ENCODE measurements at places on chromosomes 1 and 21.

GRCh38 chr1:183218027-183218618 lies 32.1 kb downstream of the LAMC2 start:
- no peak for DNase-seq

GRCh38 chr21:45993210-45994085 lies 11.9 kb downstream of the COL6A1 start:
- no peak for DNase-seq

DNA sequence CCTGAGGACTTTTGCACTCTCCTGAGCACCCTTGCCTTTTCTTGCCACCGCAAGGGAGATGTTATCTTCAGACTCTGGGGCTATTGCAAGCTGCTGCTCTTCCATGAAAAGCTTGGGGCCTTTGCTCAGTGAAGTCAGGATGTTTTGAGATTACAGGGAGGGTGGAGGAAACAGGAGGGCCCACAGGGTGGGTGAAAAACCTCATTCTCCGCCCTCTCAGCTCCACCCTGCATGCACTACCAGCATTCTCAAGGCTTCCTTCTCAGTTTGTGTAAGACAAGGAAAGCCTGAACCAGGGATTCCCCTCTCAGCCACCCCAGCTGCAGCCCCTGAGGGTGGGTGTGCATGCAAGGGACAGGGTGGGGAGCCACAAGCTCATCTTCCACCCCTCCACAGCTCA lies 25.8 kb upstream of the ZNF648 start:
- DNase-seq = no peak

DNA sequence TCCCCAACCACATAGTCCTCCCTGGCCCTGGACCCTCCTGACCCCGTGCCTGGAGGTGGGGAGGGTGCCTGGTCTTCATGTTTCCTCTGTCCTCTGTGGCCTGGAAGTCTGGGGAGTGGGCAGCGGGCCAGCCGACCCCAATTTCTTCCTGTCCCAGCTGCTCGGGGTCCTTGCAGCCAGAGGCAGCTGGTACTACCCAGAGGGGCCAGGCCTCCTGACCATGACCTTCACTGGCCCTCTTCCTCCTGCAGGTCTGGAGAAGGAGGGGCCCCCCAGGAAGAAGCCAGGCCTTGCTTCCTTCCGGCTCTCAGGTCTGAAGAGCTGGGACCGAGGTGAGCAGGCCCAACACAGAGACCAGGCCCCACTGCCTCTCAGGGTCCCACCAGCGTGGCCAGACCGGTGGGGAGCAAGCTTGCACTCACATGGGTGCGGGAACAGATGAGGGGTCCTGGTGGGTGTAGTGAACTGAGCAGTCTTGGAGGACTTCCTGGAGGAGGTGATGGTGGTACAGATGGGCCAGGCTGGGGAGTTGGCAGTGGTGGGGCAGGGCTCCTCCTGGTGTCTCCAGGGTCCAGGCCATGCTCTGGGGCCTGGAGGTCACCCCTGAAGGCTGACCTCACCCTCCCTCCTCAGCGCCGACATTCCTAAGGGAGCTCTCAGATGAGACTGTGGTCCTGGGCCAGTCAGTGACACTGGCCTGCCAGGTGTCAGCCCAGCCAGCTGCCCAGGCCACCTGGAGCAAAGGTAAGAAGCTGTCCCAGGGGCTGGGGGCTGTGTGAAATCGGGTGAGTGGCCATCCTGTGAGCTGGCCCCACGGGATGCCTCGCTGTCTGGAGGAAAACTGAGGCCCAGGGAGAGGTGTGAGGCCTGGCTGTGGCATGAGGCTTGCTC lies 32.7 kb downstream of the TRIM11 start:
- no peak for DNase-seq

- no peak for DNase-seq
Observed at GRCh38 chr1:186948535-186948934, 119.8 kb downstream of the PLA2G4A start.

DNA sequence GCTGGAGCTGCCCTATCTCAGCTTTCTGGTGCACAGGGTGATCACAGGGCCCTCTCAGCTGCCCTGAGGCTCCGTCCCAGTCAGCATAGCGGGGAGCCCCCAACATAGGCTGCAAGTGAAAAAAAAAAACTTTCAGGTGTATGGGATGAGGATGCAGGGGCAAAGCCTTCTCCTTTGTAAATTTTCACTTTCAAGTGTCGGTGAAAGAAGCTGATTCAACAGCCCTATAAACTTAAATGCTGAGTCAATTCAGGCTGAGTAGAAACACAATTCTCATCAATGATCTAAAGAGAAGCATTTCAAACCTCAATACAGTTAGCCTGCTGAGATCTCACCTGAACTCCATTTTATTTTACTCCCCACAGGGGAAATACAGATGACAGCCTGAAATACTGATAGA lies 171.2 kb downstream of the SEC16B start:
- no peak for DNase-seq

GRCh38 chr21:15264084-15264665 lies 199.4 kb upstream of the NRIP1 start:
- no peak for DNase-seq

GRCh38 chr1:32341186-32341757 lies 5.2 kb upstream of the MARCKSL1 start:
- DNase-seq = no peak

DNA sequence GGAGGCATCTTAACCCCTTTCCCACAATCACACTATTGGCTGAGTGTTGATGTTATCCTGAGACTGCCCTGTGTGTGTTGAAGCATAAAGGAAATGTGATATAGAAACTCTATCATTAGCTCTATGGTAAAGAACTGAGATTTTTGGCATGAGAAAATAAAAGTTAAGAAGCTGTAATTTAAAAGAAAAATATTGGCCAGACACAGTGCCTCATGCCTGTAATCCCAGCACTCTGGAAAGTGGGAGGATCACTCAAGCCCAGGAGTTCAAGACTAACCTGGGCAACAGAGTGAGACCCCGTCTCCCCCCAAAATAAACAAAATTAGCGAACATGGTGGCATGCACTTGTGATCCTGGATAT lies 14.2 kb upstream of the RIPK4 start:
- DNase-seq = no peak

DNA sequence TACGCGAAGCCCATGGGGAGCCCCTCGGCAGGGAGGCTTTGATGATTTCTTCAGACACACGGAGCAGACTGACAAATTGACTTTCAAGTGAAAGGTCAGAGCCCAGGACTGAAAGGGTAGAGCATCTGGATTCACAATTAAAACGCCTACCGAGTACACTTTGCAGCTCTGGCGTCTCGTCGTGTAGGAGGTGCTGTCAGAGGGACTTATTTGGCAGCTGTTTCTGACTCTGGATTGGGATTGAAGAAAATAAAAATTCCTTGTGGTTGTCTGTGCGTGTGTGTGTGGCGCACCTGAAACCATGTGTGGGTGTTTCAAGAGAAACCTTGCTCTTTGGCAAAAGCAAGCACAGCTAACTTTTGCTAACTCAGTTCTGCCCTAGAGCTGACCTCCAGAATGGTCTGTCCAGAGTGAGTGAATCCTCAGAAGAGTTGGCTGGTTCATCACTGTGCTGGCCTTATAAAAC lies 348.7 kb downstream of the HLX start:
- DNase-seq = no peak

- peak; percentile 51 for DNase-seq
Observed at GRCh38 chr1:197774466-197775281, 606 bp downstream of the DENND1B start.

- peak; percentile 37 for DNase-seq
Observed at GRCh38 chr21:41956926-41957729, 3.3 kb upstream of the C2CD2 start.

- DNase-seq = no peak
Observed at GRCh38 chr1:116286541-116286971, 86.5 kb upstream of the ATP1A1 start.

DNA sequence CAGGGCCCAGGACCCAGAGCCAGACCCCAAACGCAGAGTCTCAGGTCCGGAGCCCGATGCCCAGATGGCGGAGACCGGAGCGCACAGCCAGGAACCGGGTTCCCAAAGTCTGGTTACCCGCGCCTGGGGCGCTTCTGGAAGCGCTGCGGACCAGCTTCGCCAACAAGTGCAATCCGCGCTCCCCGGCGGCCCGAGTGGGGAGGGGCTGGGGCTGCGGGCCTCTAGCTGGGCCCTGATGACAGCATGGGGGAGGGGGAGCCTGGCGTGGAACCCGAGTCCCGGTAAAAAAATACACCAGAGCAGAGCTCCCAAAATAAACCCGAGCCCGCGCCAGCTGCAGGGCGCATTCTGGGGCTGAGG lies 494 bp downstream of the NT5C1A start:
- DNase-seq = no peak

GRCh38 chr1:91827459-91828321 lies 58.3 kb downstream of the TGFBR3 start:
- DNase-seq = no peak

DNA sequence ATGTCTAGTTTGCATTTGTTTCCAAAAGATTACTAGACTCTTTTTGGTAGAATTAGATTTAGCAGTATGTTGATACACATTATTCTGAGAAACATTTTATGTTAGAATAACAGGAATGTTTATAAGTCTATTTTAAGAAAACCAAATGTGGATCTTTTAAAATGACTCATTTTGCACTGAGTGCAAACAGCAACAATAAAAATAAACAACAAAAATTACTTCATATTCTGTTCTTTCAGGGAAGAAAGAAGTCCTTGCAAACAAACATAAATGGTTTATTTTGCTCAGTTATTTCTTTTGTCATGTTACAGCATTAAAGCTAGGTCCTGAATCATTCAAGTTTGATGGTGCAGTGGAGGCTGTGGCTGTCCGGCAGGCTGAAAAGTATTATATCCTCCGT lies 106.8 kb upstream of the TENT5C start:
- no peak for DNase-seq

- DNase-seq = no peak
Observed at GRCh38 chr1:78351551-78352216, 139.1 kb upstream of the PTGFR start.

DNA sequence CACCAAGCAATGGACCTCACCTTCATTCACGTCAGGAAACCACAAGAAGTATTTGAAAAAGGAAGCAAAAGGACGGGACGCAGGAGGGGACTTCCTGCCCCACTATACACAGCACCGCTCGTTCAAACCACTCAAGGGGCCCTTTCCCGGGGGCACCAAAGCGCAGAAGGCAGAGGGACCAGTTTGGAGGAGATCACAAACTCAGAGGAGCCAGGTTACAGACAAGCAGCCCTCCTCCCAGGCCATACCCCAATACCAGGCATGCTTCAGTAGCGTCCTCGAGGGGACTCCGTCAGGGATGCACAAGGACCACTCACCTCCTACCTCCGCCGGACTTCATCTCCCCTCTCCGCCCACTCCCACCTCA lies 685 bp downstream of the CRTC2 start:
- peak; percentile 46 for DNase-seq

GRCh38 chr1:153350321-153350957 lies 1.8 kb upstream of the PGLYRP4 start:
- no peak for DNase-seq

DNA sequence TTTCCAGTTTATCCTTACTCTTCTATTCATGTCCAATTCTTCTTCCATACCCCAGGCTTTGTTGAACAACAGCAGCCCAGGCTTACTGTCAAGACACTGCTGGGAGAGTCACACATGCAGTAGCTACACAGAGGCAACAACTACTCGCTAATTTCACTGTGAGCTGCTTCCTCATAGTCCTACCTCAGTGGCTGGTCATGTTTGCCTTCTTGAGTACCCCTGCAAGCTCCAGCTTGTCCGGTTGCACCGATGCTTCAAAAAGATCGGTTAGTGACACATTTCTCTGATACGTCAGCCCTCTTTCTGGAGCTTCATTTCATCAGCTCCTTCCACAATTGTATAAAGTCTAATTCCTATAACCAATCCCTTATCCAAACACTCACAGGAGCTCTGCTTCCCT lies 246.7 kb upstream of the NFIA start:
- DNase-seq = no peak

GRCh38 chr1:175478217-175478616 lies 265.2 kb downstream of the TNR start:
- DNase-seq = no peak

- no peak for DNase-seq
Observed at GRCh38 chr1:244552336-244552735, 91.3 kb downstream of the CATSPERE start.

GRCh38 chr1:30512914-30513265 lies 210.5 kb downstream of the MATN1 start:
- no peak for DNase-seq

GRCh38 chr1:187877220-187877619 lies 1048.5 kb downstream of the PLA2G4A start:
- DNase-seq = no peak

DNA sequence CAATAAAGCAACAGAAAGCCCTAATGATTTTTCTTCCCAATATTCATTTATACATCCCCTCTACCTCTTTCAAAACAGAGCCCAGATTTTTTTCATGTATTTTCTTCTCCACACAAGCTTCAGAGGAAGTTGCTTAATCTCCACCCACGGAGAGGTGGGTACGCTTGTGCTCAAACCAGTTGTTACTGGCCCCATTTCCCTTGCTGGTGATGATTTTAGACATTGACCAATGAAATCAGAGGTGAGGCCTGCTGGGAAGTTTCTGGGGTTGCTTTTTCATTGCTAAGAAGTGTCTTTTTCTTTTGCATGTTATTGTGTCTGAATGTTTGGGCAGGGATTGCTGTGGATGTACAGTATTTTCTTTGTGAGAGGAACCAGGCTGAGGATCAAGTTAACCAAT lies 448.1 kb upstream of the B3GALT2 start:
- no peak for DNase-seq

GRCh38 chr1:17837233-17838030 lies 82.3 kb downstream of the ACTL8 start:
- DNase-seq = no peak

GRCh38 chr1:197124376-197124775 lies 22.1 kb downstream of the ASPM start:
- no peak for DNase-seq
